ENCODE measurements at places on chromosomes 2 and 18.

- no peak for DNase-seq
Measured at GRCh38 chr2:105398336-105399206, at the start of gene FHL2. Gene FHL2 (minus strand): TSS chr2:105399051. CDS start chr2:105386516, 12,535 bp downstream.

DNA sequence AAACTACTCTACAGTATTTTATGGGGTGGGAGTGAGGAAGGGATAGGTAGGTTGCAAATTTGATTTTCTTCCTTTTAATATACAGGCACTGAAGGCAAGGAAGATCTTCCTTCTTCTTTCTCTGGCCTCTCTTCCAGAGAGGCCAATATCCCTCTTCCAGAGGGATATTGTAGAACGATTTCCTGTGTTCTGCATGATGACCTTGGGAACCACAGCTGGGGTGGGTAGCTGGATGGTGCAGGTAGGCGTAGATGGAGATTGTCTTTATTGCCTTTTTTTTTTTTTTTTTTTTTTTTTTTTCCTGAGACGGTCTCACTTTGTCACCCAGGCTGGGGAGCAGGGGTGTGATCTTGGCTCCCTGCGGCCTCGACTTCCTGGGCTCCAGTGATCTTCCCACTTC lies 49.4 kb downstream of the GATA6 start:
- DNase-seq: no peak

DNA sequence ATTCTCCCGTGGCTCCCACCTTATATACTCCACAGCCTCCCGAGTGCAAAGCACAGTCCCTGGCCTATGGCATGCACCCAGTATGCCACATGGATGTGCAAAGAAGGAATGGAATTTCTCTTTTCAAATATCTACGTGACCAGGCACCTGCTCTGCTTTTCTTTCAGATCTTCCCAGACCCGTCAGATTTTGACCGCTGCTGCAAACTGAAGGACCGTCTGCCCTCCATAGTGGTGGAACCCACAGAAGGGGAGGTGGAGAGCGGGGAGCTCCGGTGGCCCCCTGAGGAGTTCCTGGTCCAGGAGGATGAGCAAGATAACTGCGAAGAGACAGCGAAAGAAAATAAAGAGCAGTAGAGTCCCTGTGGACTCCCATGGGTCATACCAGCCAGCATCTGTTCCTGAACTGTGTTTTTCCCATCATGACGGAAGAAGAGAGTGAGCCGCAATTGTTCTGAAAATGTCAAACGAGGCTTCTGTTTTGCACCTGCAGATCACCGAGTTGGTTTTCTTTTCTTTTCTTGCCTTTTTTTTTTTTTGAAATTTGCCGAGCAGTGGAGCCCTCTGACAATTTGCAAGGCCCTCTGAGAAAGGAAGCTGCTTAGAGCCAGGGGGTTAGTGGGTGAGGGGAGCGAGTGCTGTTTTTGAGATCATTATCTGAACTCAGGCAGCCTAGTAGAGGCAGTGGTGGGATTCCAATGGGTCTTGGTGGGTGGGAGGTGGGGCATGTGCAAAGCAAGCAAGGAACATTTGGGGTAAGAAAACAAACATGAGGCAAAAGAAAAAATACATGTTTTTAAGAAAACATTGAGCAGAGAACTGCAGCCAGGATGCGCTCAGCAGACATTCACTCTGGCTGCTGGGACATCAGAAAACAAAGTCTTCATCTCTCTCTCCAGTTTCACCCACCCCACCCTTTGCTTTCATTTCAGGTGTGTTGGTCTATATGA lies 26.2 kb downstream of the LBH start:
- no peak for DNase-seq

DNA sequence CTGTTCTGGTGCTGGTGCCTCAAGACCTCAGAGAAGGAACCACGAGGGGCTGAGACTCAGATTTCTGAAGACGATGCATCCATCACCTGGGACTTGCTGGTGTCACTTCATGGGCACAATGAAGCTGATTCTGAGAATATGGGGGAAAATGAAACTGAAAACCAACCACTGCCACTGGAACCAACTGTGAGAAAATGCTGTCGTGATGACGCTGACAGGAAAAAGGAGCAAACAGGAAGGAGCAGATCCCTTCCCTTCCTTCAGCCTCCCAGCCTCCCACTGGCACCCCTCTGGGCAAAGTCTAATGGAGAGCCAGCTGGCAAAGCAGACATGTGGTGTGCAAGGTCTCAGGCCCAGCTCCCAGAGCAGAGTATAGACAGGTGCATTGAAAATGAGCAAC lies 109.7 kb downstream of the FOXI3 start:
- DNase-seq: no peak

DNA sequence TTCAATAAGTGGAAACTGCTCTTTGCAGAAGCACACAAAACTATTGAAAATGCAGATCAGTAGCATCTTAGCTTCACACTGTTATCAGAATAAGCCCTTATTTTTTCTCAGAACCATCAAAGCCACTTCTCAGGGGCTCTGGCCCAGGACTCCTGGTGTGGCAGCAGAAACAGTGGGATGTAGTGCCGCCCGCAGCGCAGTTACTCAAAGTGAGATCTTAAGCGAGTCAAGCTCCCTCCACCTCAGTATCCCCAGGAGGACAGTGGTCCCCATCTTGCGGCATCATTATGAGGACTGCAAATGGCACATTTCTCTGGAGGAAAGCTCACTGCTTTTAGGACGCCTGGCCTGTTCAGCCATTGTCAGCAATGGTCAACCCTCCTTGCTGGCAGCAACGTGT lies 60.0 kb downstream of the MBP start:
- DNase-seq: no peak

DNA sequence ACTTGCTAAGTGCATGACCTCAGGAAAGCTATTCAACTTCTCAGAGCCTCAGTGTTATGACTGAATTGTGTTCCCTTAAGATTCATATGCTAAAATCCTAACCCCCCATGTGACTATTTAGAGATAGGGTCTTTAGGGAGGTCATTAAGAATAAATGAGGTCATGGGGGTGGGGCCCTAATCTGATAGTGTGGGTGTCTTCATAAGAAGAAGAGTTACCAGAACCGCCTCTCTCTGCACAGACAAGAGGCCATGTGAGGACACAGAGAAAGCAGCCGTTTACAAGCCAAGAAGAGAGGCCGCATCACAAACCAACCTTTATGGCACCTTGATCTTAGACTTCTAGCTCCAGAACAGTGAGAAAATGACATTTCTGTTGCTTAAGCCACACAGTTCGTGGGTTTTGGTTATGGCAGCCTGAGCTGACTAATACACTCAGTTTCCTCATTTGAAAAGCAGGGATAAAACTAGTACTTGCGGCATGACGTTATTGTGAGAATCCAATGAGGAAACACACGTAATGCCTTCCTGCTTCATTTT lies 9.9 kb downstream of the SH2D6 start:
- no peak for DNase-seq

- DNase-seq: no peak
Measured at GRCh38 chr18:44495151-44495550, 185.5 kb upstream of the SETBP1 start.

- no peak for DNase-seq
Measured at GRCh38 chr2:24863641-24864040, 56.4 kb downstream of the ADCY3 start.

DNA sequence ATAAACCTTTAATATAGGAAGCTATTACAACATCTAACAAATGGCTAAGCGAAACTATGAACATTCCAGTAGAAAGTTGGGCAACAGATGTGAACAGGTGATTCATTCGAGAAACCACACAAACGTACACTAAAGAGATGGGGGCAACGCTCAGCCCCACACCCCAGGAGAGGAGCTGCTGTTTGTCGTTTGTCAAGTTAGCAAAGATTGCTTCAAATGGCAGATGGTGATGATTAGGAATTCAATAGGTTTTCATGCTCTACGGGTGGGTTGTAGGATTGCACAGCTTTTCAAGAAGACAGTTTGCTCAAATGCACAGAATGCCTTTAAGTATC lies 154.7 kb upstream of the HDAC4 start:
- no peak for DNase-seq

GRCh38 chr18:37913051-37913450 lies 347.5 kb upstream of the CELF4 start:
- DNase-seq: no peak

GRCh38 chr2:233270366-233270765 lies 18.9 kb downstream of the ATG16L1 start:
- DNase-seq: no peak

DNA sequence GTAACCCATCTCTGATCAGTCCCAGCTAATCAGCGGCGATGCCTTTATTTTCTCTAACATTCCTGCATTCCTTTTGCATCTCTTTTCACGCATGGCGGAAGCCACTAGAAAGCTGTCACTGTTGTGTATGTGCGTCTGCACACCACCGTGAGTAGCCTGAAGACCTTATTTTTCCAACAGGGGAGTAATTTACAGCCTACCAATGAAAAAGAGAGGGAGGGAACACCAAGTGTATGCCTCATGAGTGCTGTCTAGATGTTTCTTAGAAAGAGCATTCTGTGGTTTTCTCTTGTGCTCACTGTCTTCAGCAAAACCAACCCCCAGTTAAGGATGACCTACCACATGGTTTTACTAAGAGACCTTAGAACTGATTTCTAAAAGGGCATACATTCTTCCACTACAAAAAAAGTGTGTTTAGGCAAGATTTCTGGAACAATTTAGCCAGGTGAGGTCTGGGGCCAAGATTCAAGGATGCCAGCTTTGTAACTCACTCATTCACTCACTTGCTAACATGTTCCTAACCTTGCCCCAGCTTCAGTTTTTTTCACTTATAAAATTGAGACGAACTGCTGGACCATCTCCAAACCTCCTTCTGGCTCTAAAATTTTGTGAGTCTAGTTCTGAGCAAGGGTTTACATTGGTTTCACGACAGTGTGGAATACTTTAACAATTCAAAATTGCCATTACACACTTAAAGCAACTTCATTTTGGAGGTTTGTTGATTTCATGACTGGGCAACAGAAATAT lies 51.4 kb downstream of the BCL2 start:
- no peak for DNase-seq

- no peak for DNase-seq
Measured at GRCh38 chr2:96111823-96112500, 4.4 kb downstream of the ADRA2B start.

DNA sequence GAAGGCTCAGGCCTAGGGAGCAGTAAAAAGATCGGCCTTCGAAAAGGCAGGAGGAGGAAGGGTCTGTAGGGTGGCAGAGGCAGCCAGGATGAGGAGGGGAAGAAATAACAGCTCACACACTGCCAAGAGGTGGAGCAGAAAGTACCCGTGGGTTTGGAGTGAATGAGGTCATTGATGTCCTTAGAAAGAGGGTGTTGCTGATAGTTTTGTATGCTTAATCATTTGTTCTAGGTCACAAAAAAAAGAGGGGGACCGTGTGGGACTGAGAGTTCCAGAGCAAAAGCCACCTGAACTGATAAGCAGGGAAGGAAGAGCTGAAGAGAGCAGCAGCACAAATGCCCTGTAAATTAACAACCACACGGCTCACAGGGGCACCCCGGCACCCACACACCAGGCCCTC lies 140.4 kb downstream of the FAM161A start:
- DNase-seq: no peak

DNA sequence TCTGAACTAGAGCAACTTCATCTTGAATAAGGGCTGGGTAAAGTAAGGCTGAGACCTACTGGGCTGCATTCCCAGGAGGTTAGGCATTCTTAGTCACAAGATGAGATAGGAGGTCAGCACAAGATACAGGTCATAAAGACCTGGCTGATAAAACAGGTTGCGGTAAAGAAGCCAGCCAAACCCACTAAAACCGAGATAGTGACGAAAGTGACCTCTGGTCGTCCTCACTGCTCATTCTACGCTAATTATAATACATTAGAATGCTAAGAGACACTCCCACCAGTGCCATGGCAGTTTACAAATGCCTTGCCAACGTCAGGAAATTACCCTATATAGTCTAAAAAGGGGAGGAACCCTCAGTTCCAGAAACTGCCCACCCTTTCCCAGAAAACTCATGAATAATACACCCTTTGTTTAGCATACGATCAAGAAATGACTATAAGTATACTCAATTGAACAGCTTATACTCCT lies 109.1 kb downstream of the FIGN start:
- no peak for DNase-seq

GRCh38 chr2:241507430-241508239 lies 749 bp downstream of the STK25 start:
- no peak for DNase-seq

DNA sequence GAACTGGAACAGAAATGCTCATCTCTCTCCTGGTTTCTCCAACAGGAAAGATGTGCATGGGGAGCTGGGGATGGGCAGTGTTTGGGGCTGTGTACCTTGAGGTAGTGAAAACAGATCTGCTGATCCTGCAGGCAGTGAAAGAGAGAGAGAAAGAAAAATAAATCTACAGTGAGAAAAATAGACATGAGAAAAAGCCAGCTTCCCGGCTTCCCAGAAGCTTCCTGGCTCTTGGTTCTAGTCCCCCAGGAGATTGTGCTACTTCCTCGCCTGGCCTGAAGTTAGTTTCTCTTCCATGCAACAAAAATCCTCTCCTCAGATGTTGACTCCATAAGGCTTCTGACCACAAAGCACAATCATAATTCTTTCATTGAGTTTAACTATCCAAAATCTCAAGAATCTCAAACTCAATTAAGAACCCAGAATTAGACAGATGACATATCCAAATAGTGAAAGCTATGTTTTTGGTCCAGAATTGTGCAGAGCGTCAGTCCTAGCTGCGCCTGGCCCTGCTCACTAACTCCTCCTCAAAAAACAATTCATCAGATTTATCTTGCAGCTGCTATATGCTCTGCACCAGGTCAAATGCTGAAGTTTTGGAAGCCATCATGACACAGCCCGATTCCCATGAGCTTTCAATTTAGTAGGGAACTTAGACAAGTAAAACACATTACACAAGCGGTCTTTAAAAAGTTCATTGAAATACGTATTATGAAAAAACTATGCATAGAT lies 20.1 kb upstream of the NAB1 start:
- DNase-seq: no peak

DNA sequence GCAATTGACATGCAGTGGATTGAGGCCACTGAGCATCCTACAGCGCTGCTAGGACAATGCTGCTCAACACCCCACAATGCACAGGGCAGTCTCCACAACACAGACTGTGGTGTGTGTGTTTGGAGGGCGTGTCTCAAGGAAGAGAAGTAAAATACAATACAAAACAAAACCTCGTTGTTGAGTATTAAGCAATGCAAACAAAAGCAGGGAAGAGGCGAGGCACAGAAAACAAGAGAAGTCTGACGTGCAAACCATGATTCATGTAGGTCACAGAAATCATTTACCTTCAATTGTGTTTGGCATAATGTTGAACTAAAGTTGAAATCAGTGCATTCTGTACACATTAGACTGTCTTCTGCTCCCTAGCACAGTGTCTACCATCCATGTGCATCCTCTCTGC lies 260.9 kb downstream of the PHLPP1 start:
- no peak for DNase-seq

- no peak for DNase-seq
Measured at GRCh38 chr2:127697482-127698180, 3.7 kb upstream of the SFT2D3 start.

DNA sequence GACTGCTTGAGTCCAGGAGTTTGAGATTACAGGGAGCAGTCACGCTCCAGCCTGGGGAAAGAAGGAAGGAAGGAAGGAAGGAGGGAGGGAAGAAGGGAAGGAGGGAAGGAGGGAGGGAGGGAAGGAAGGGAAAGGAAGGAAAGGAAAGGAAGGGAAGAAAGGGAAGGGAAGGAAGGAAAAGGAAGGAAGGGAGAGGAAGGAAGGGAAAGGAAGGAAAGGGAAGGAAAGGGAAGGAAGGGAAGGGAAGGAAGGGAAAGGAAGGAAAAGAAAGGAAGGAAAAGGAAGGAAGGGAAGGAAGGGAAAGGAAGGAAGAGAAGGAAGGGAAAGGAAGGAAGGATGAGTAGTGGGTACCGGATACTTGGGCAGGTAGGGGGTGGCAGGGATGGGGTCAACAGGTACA lies 32.3 kb downstream of the GPR155 start:
- DNase-seq: no peak

GRCh38 chr2:236830926-236831325 lies 254.8 kb upstream of the COPS8 start:
- no peak for DNase-seq

- DNase-seq: no peak
Measured at GRCh38 chr18:11274144-11274794, 124.9 kb upstream of the PIEZO2 start.

Data from COR-L47 (cell line).